CD8-positive, alpha-beta memory T cell (primary cell): ENCODE measurements at places on chromosomes 3 and 15.

- no peak for DNase-seq
These were observed 37.2 kb upstream of the TMEM115 start for GRCh38 chr3:50396502-50396901.

DNA sequence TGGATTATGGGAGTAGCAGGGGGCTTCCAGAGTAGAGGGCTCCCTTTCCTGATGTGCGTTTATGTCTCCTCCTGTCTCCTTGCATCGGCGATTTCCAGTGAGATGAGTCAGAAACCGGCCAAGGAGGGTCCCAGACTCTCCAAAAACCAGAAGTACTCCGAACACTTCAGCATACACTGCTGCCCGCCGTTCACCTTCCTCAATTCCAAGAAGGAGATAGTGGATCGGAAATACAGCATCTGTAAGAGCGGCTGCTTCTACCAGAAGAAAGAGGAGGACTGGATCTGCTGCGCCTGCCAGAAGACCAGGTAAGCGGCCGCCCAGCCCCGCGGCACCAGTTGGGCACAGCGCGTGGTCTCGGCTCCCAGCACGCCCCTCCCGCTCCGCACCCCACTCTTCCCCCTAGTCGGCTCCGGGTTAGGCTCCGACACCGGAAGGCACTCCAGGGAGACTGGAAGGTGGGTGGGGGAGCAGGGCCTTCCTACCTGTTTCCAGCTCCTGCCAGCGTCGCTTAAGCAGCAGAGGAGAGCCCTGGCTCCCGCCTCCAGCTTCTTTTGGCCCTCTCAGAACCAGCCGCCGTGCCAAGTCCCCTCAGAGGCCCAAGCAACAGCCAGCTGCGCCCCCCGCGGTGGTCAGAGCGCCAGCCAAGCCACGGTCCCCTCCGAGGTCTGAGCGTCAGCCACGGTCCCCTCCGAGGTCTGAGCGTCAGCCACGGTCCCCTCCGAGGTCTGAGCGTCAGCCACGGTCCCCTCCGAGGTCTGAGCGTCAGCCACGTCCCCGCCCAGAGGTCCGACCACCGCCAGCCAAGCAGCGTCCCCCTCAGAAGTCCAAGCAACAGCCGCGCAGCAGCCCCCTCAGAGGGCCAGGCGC is 34.7 kb downstream of the MOBP start:
- DNase-seq, result no peak

DNA sequence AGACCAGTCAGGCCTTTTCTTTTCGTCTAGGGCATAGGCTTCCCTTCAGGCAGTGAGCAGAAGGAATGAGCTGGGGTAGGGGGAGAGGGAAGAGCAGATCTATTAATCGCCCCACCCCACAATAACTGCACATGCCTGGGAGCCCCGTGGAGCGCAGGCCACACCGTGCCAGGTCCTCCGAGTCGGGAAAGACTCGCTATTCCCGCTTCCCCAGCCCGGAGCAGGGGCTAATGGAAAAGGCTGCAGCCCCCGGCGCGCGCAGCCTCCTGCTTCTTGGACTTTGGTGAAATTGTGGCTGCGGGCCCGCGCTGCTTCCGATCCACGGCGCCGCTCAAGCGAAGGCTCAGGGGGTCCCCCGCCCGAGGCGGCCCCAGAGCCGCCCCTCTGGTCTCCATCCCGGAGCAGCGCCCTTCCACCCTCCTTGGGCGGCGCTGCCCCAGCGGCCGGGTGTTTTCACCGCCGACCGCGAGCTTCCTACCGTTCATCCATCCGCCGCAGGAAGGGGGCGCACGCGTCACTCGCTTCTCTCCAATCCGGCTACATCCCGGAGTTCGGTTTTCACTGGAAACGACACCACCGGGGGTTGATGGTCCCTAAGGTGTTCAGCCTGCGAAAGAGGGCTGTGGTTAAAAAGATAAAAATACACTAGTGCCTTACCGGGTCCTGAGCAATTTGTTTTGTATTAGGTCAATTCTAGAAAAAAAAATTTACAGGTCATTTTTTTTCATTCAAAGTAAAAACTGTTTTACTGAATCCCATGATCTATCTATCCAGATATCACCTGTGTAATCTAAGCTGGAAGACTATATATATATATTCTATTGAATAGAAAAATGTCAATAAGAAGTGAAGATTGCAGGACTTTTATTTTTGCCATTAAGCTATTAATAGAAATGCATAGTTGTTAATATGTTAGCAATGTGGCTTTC is 4.4 kb upstream of the SYNM start:
- DNase-seq, result no peak

DNA sequence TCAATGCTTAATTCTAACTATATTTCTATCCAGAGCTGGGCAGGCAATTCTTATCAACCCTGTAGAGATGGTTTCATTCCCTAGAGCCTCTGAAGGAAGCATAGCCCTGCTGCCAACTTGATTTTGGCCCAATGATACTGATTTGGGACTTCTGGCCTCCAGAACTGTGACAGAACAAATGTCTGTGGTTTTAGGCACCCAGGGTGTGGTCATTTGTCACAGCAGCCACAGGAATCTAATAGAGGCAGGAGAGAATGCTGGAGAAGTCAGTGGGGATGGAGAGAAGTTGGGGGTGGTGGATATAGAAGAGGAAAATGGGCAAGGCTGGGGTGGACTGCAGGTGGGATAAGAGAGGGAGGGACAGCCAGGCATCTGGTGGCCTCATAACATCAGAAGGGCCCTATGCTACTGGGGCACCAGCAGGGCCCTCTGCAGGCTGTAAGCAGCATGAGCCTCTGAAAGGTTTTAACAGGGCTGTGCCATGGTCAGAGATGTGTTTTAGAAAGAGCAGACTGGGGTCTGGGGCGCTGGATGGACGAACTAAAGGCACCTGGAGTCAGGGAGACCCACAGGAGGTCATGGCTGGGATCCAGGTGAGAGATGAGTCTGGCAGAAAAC is 19.8 kb downstream of the MRPS11 start:
- no peak for DNase-seq

DNA sequence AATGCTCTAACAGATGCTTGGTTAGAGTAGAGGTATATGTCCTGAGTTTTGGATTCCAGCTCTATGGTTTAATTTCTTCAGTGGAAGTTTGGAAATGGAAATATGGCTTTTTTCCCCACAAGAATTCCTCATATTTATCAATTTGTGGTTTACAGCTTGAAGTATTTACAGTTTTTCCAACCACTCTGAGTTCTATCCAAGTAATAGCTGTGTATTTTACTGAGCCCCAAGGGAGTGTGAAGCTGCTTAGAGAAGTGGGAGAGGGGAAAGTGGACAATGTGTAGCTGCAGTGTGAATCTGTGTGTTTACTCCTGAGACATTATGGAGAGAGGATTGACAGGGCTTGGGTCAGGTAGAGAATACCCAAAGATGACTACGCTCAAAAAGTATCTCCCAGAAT is 54.5 kb downstream of the NEK11 start:
- DNase-seq, result no peak

DNA sequence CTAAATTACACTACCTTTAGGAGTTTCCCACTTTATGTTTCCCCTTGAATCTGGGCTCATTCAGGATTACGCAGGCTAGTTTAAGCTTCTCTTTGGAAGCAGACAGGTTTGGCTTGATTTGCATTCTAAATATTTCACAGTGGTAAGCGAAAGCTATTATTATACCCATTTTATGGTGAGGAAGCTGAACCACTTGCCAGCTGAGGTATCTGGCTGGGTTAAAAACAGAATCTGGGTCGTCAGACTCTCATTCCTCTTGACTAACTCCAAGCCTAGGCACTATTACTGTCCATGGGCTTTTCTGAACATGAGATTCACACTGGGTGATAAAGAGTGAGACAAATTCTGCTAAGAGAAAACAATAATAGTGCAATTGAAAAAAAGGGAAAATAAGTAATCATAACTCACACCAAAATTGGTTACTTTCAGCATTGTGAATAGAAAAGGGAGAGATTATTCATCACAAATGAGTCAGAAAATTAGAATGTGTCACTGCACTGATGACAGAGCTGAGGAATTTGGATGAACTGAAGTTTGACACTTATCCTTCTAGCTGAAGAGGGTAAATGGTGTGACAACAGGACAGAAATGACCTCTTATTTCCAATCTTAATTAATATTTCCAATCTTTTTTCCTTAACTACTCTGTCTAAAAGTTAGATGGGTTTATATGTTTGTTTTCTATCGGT is 211.3 kb downstream of the TIGIT start:
- DNase-seq, result no peak
